ENCODE measurements at places on chromosomes 12 and 14.

DNA sequence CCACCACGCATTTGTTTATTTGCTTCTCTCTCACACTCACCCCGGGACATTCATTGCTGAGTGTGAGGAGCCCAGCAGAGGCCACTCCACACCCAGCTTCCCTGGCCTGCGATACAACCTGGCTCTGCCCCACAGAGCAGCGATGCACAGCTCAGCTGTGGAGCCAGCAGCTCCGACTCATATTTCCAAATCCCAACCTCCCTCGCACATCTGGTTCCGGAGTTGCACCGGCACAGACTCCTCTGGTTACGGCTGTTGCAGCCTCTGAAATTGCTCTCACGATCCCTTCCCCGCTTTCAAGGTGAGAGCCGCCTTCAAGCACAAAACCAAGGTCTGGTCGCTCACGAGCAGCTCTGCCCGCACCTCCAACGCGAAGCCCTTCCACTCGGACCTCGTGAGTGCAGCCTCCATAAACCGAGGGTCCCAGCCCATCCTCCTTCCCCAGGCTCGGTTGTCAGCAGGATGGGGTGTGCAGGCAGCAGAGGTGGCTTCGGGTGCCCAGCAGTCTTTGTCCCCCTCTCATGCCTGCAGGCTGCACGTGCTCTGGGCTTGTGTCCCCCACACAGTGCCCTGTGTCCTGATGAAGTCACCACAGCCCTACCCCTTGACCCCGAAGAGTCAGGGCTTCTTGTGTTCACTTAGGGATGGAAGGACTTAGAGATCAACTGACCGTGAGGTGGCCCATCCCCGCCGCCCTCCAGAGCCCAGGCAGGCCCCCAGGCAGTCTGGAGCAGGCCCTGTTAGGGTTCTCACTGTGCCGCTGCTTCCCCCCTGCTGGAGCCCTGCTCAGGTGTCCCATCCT lies 184.3 kb downstream of the ADGRD1 start:
- DNase-seq: no peak

GRCh38 chr14:93925374-93925895 lies 1.7 kb upstream of the FAM181A start:
- DNase-seq: no peak

GRCh38 chr12:109650808-109651207 lies 62.8 kb upstream of the FAM222A start:
- DNase-seq: no peak

- no peak for DNase-seq
Measured at GRCh38 chr12:81502912-81503695, 256.0 kb downstream of the PPFIA2 start.

GRCh38 chr14:92447416-92448197 lies 66.0 kb upstream of the RIN3 start:
- no peak for DNase-seq

GRCh38 chr12:30201301-30202160 lies 417.8 kb upstream of the TMTC1 start:
- no peak for DNase-seq

DNA sequence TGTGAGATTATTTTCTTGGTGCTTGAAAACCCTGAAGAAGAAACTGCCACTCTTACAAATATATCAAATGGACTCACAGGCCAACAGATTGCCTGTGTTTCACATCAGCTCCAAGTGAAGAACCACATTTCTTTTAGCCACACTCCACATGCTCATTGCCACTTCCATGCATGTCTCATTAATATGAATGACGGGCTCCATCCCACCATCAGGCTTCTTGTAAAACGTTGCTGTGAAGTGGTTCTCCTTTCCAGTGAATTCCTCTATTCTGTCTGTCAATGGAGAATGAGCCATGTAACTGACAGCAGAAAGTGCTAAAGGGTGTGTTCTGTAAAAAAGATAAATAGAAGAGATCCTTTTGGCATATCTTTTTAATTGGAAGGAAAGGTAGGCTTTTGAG lies 188.2 kb upstream of the RMST start:
- no peak for DNase-seq

DNA sequence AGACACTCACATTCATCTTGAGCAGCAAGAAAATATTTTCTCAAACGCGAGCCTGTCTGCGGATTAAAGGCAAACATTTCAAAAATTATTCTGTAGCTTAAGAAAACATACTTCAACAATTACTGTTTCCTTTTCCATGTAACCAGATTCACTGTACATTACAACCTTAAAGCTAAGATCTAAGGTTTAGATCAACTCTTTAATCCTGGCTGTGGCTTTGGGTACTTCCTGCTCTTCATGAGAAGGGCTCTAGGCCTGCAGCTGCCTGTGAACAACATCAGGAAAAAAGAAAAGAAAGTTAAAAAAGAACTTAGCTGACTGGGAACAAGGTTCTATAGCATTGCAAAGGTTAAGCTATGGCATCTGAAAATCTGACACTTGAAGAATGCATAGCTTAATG lies 21.4 kb upstream of the PIWIL1 start:
- no peak for DNase-seq

GRCh38 chr14:95217391-95217900 lies 60.1 kb upstream of the DICER1 start:
- DNase-seq: no peak

GRCh38 chr12:87967871-87968270 lies 61.3 kb downstream of the C12orf50 start:
- DNase-seq: no peak

DNA sequence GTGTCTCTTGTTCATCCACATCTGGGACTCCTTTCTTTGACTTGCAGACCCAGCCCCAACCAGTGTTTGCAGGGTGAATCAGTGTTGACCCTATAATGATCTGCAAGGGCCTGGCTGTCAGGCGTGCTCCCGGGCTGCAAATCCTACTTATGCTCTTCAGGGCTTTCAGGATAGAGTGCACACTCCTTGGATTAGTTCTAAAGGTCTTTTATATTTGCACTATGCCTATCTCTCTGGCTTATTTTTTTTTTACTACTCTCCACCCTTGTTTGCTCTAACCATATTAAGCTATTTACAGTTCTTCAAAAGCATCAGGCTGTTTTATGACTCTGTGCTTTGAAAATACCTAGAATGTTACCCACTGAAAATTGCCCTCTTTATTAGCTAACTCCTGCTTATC lies 4.3 kb upstream of the PRICKLE1 start:
- DNase-seq: no peak

DNA sequence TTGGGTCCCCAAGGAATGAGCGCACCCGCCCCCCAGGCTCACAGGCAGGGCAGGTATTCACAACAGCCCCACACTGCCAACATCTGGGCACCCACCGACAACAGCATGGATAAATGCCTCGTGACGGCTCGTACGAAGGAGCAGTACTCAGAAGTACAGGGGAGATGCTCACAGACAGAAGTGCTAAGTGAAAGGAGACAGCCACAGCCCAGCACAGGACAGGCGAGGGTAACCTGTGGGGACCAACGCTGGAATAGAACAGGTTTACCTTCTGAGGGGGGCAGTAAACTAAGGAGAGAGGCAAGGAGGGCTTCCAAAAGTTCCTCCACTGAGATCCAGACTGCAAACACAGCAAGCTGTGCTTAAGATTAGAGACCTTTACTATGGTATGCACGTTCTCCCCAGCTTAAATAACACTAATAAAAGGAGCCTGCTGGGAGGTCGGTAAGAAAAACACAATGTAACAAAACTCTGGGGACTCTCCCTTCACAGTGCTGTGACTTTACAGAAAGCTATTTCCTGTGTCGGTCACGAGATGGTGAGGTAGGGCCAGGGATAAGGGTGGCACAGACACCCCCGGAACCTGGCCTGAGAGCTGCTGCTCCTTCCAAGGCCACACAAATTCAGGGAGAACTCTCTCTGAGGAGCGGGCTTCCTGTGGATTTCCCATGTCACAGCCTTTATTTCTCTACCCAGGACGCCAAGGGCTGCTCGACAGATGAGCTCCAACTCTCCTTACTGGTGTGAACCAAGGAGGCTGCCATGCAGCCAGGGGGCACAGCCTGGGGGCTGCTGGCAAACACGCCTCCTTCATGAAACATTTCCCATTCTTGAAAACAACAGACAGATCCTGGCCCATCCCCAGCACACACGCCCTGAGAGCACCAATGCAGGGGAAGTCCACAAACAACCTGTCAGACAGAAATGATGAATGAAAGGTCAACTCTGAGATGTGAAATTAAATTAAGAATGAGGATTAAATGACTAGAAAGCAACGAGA lies 26.3 kb downstream of the SLC15A4 start:
- no peak for DNase-seq

- no peak for DNase-seq
Measured at GRCh38 chr12:115261691-115262398, 577.9 kb upstream of the TBX3 start.

DNA sequence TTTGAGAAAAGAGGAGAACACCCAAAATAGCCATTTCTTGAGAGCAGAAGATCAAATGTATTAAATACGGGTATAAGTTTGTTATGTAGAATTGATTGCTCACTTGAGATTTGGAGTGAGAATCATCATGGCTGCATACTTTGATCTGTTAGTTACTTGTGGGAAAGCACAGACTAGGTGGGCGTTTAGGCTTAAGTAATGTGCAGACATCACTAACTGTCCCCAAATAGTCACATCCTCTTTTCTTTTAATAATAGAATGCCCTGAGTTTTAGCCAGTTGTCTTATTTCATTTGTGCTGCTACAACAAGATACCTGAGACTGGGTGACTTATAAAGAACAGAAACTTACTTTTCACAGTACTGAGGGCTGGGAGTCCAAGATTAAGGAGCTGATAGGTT lies 14.3 kb upstream of the GTF2A1 start:
- no peak for DNase-seq

GRCh38 chr12:131457028-131457310 lies 253.9 kb upstream of the SFSWAP start:
- DNase-seq: no peak

DNA sequence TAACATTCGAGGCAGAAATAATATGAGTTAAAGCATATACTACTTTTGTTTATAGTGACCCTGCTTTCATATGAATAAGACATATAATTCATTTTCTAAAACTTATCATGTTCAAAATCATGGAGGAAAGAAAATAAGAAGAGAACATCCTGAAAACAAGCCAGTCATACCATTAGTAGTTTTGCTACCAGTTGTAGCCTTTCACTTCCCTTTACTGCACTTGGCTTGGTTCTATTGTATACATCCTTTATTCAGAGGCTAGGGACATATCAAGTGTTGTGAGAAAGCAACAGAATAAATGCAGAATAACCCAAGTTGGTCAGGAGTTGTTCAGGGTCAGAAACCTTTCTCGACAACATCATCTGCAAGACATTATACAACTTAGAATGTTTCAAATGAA lies 598.7 kb downstream of the SOX5 start:
- DNase-seq: no peak

- DNase-seq: no peak
Measured at GRCh38 chr12:131854861-131855476, 26.8 kb downstream of the MMP17 start.

GRCh38 chr12:48017496-48017895 lies 13.2 kb upstream of the COL2A1 start:
- no peak for DNase-seq

DNA sequence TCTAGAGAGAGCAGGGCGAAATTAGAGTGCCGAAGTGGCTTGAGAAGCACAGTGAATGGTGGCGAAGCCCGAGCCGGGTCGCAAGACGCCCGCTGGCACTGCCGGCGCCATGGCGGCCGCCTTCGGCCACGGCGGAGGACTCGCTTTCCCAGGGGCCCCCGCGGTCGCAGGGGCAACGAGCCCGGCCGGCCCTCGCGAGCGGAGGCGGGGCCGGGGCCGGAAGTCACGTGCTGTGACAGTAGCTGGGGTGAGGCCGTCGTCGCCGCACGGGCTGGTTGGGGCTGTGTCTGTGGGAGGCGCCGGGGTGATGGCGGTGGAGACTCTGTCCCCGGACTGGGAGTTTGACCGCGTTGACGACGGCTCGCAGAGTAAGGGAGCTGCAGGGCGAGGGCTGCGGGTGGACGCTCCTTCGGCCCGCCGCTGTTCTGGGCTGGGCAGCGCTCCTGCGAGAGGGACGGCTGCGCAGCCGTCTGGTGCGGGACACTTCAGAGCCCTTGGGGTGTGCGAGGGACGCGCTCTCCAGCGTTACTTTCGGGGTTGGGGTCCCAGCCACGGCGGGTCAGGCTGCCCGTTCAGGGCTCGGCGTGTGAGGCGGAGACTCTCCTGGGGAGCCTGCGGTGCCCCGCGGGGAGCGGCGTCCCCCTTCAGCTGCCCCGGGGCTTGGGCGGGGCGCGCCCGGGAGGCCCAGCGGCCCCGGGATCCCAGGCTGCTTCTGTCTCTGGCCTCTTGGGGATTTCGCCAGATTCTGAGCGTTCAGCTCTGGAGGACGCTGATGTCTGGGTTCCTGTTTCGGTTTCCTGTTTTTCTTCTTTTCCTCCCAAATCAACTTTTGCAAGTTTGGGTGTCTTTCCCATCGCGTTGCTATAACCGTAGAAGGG lies at the start of gene WASHC4:
Gene WASHC4, plus strand, starts transcription at position 238 of the 878 bp plus-strand sequence. Its CDS starts 70 bp downstream, at position 308.
- peak; percentile 96 for DNase-seq

GRCh38 chr12:119692410-119692809 lies 24.5 kb downstream of the PRKAB1 start:
- no peak for DNase-seq

DNA sequence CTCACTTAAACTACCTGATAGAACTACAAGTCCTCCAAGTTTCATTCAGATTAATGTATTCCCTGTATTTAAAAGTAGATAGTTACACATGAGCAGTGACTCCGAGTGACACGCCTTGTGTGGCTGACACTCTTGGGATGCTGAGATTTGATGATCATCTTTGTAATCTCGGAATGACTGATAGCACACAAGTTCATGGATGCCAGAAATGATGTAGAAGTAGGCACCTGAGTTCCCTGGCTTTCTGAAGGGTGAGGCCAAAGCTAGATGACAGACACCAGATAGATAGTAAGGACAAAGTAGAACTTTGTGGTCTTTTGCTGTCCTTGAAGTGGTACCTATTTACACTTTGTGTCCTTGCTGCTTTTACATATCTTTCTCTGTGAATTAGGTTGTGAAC lies 491.2 kb downstream of the PCNX1 start:
- no peak for DNase-seq

GRCh38 chr12:5505751-5506150 lies 73.8 kb downstream of the NTF3 start:
- no peak for DNase-seq

DNA sequence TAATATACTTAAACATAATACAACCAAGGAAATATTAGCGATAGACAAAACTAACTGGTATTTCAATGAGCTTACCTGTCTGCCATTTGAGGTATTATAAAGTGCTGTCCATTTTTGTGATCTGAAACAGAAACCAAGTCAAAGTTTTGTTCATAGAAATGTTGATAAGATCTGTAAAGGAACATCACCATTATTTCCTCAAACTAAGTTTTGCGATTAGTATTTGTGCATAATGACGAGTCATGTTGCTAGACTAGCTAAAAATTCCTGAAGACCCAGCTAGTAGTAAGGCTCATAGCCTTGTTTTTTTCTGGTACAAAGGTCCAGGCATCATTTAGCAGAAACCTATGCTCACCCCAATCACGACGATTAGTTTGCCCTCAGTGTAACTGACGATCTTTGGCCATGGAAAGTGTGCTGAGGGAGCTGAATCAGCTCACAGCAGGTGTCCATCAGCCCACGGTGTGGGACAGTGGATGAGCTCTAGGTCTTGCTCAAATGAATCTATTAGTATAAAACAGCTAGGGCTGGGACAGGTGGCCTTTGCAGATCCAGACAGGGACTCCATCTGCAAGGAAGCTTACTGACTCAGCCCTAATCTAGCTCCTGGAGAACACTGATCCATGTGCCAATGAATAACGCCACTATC lies 28.7 kb downstream of the GIT2 start:
- DNase-seq: no peak

- DNase-seq: no peak
Measured at GRCh38 chr12:82781309-82781997, 94.7 kb downstream of the TMTC2 start.

Measured in activated CD8-positive, alpha-beta memory T cell treated with anti-CD3 and anti-CD28 coated beads, Interleukin-2, amount 10 ng/mL, durations not matched to agents 7 days and 5 days (primary cell).